ENCODE measurements at places on chromosomes 2 and 18. TPM values are rescaled to one million over a fixed set of nuclear protein-coding genes. Genes with fewer than 3 reads are reported as not detected.

DNA sequence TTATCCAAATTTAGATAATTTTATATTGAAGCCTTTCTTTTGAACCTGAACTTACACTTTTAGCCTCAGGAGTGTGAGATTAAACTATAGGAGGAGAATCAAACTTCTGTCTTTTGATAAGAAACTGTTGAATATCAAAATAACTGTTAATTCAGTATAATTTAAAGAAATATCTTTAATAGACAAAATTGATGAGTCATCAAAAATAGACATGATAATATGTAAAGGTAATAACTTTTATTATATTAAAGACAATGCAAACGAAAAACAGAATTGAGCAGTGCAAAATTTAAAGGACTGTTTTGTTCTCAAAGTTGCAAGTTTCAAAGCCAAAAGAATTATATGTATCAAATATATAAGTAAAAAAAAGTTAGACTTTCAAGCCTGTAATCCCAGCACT is 2.0 kb upstream of the WDR35 start:
- H3K27ac ChIP-seq: no peak overlapping the region
- H3K4me3 ChIP-seq: no peak overlapping the region
- H3K4me1 ChIP-seq: peaks cover 19% of the 10 kb centered on the region

- no peak for DNase-seq
- no peaks in the 10 kb centered on the region for H3K36me3 ChIP-seq
- H3K4me3 ChIP-seq: no peak overlapping the region
- H3K27me3 ChIP-seq: no peaks in the 10 kb centered on the region
- H3K27ac ChIP-seq: no peak overlapping the region
- no peaks in the 10 kb centered on the region for H3K4me1 ChIP-seq
These were observed 159.7 kb downstream of the NAPG start for GRCh38 chr18:10685484-10685883.

GRCh38 chr2:174897286-174897685 is 107.9 kb downstream of the CHN1 start:
- H3K27me3 ChIP-seq: no peaks in the 10 kb centered on the region
- H3K4me3 ChIP-seq: no peak overlapping the region

DNA sequence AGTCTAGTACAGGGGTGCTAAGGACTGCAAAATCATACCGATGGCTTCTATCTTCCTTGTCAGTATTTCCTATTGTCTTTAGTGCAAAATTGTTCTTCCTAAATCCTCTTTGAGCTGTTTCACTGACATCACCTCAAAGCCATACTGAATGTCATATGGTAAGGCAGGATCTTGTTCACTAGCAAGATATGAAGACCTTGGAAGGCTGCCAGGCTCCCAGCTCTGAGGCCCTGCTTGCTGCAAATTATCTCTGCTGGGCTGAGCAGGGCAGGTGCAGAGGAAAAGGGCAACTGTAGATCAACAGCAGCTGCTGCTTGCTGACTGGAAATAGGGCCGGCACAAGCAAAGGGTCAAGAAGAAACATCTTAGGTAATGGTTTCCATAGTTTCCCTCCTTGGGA is 58.2 kb downstream of the PMAIP1 start:
- peak; percentile 19 for DNase-seq
- H3K27ac ChIP-seq: no peak overlapping the region
- H3K4me1 ChIP-seq: no peaks in the 10 kb centered on the region
- no peaks in the 10 kb centered on the region for H3K36me3 ChIP-seq
- H3K4me3 ChIP-seq: no peak overlapping the region

The TSPYL6 gene
- total RNA-seq: not detected

All from gastrocnemius medialis (tissue), 4 donors.